NCI-H2081 treated with DMSO at 0.1 percent for 48 hours (cell line): ENCODE measurements at places on chromosomes 1 and 21.

- DNase-seq: no peak
Observed at GRCh38 chr1:24117132-24117531, 5.2 kb upstream of the MYOM3 start.

DNA sequence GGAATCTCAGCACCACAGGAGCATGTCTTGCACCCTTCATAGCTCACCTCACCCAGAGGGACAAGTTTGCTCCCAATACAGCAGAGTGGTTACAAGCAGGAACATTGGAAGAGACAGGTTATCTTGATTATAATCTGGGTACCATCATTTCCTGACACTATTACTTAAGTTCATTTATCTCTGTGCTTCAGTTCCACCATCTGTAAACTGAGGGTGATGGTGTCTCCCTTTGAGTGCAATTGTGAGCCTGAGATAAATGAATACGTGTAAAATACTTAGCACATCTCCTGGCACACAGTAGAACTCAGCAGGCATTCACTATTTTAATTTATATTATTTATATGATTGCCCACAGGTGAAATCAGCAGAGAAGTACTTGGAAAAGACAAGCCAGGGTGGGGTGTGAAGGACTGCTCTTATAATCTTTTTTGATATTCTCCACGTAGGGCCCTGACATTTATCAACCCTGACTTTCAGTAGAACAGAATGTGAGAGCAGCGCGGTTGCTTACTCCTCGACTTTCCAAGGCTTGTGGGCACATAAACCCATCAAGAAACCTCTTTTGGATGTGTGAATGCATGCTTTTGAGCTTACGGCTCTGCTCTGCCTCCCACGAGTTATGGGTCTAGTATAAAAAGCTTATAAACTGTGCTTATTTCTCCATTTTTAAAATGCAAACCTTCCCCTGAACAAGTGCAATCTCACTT, 34.9 kb downstream of the DUSP10 start:
- no peak for DNase-seq

- no peak for DNase-seq
Observed at GRCh38 chr1:168422203-168422847, 121.5 kb downstream of the XCL2 start.

- DNase-seq: no peak
Observed at GRCh38 chr1:59017501-59018231, 233.8 kb upstream of the JUN start.
